AG09309 (cell line): ENCODE measurements at places on chromosomes 6 and 20.

- DNase-seq, result no peak
Measured at GRCh38 chr20:52402950-52403349, 211.4 kb upstream of the ZFP64 start.

DNA sequence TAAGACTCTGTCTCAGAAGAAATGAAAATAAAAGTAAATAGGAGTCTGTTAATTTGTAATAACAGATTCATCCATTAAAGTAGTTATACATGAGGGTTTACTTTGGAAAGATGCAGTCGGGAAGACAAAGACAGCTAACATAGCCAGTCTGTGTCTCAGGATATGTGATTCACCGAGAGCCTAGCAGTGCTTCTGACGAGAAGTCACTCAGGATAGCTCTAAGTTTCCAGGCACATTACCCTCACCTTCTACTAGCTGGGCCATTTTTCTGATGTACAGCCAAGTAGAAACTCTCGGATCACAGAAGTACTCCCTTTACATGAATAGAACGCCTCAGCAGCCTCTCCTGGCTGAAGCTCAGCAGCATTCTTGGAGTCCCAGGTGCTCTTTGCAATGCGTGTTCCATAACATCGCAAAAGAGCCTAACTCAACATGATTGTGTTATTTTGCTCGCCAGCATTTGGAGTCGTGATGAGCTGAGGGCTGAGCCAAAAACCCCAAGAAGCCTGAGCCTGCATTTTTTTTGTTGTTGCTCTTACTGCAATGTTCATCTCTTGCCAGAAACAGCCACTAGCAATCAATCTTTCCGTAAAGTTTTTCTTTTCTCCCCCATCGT is 22.4 kb upstream of the TASP1 start:
- DNase-seq, result no peak

- no peak for DNase-seq
Measured at GRCh38 chr6:139939189-139939979, 564.9 kb upstream of the CITED2 start.

GRCh38 chr6:162156146-162156545 is 571.4 kb downstream of the PRKN start:
- DNase-seq, result no peak

DNA sequence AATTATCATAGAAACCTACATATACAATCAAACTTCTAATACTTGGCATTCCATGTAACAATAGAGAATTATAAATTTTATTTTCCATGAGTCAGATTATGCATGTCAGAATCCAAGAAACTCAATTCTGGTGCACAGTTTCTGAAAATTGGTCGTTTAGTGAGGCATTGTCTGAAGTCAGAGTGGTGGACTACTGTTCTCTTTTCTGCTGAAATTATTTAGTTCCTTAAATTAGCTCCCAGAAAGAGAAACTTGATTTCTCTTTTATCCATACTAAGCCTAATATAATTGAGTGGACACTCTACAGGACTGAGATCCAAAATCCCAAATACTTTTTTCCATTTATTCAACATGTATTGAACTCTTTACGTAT is 265.5 kb downstream of the ALDH8A1 start:
- no peak for DNase-seq

GRCh38 chr20:10581823-10582222 is 92.0 kb downstream of the JAG1 start:
- DNase-seq, result no peak

- DNase-seq, result no peak
Measured at GRCh38 chr6:18388271-18388670, 1.1 kb downstream of the RNF144B start.

DNA sequence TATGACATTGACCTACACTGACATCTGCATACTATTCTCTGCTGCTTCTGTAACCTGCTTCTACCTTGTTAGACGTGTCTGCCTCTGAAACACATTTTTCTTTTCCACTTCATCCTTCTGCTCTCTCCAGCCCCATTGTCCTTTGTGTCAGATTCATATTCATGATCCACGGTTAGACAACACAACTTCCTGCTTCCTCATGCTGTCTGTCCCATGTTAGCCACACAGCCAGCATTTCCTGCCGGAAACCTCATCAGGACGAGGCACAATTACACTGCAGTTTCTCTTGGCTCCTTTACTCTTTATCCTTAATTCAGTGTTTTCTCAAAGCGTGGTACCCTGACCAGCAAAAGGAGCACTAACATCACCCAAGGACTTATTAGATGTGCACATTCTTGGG is 150.2 kb downstream of the TBC1D7 start:
- no peak for DNase-seq

DNA sequence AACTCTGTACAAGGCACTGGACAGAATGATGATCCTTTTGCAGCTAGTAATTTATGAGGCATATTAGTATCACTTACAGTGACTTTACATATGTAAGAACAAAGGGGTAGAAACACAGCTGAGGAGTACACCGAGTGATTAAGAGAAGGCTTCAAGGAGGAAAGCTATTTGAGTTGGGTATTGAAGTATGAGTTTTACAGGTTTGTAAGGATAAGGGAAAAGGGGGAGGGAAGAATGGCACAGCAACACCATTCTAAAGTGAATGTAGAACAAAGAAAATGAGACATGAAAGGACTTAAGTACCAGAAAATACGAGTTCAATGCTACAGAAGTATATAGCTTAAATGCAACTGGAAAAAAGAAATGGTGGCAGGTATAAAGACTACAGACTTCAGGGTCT is 5.5 kb downstream of the CDK19 start:
- no peak for DNase-seq
